ENCODE measurements at places on chromosomes 1 and 21.

DNA sequence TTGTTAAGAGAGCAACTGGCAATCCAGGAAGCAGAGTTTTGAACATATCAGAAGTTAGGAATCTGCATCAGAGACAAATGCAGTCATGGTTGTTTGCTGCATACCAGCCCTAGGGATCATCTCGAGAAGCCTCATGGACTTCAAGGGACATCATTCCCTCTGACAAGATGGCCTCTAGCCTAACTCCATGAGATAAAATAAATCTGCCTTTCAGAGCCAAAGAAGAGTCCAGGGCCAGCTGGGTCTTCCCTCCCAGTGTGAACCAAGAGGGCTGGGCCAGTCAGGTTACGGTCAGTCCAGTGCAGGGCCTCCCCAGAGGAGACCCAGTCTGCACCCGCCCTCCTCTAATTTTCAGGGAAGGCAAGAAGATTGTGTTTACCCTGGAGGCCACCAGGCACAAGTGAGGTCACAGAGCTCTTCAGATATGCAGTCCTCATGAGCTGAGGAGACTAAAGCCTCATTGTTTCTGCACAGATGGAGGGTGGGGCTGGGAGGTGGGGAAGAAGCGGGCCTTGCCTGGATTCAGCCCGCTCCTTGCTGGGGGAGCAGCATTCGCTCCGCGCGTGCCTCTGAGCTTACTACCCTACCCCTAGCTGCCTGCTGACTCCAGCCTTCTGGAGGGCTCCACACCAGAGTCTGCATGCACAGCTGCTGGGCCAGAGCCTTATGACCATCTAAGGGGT, 52.8 kb downstream of the CAPN2 start:
- no peaks in the 10 kb centered on the region for H3K27me3 ChIP-seq
- H3K36me3 ChIP-seq = peaks cover 66% of the 10 kb centered on the region
- H3K27ac ChIP-seq = peak overlapping the region; percentile 8
- DNase-seq = no peak
- no peaks in the 10 kb centered on the region for H3K4me1 ChIP-seq

- no peak overlapping the region for H3K27ac ChIP-seq
- H3K4me1 ChIP-seq = peaks cover 39% of the 10 kb centered on the region
- no peak for DNase-seq
- no peaks in the 10 kb centered on the region for H3K27me3 ChIP-seq
- no peak overlapping the region for H3K4me3 ChIP-seq
Observed at GRCh38 chr21:38236232-38236631, 20.6 kb upstream of the KCNJ15 start.

GRCh38 chr1:60904099-60904851, 178.1 kb upstream of the NFIA start:
- H3K36me3 ChIP-seq = no peaks in the 10 kb centered on the region
- peak overlapping the region; percentile 81 for H3K27ac ChIP-seq
- peaks cover 33% of the 10 kb centered on the region for H3K4me1 ChIP-seq
- DNase-seq = peak; percentile 44

DNA sequence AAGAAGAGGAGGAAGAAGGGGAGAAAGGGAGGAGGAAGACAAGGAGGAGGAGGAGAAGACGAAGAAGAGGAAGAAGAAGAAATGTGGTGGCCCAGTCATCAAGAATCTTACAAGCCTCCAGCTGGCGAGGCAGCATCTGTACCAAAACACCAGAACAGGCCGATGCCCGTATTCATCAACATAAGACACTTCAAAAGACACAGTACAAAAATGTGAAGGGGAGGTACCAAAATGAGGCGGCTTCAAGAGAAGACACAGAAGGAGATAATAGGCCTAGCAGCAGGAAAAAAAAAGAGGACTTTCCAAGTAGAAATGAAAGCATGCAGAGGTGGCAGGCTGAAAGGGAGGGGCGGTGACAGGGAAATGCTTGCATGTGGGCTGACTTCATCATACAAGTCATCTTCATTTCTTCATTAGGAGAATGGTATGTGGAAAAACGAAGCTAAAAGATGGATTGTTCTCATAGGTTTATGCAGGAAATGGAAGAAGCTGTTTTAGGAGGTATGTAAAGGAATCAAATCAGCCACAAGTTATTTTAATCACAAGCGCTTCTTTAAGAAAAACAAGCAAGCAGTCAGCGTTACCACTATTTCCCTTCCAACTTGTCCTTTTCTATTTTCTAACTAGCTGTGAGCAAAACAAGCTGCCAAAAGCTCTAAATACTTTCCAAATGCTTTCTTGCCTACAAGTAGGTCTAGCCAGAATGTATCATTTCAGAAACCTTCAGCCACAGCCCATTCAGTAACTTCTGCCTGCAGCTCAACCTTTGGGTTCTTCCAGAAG, 192.3 kb downstream of the SLC45A1 start:
- no peaks in the 10 kb centered on the region for H3K27me3 ChIP-seq
- H3K27ac ChIP-seq = peak overlapping the region; percentile 77
- peaks cover 22% of the 10 kb centered on the region for H3K4me1 ChIP-seq
- no peak for DNase-seq
- H3K36me3 ChIP-seq = no peaks in the 10 kb centered on the region

DNA sequence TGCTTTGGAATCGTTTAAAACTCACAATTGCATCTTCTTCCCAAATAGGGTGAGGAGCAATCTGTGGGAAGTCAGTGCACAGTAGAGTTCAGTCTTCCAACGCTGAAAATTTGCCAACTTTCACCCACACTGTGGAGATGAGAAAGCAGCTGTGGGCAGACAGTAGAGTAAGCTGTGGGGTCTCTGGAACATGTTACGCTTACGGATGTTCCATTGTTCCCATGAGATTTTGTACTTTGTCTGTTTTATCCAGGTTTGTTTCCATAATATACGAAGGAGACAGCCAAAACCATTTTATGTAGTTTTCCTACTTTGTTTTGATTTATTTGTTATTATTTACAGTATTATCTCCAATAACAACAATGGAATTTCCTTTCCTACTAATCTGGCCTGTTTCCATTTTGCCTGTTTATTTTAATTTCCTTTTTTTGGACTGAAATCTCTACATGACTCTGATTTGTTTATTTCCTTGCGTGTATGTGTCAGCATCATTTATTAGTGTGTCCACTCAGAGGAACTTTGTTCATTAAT, 65.1 kb upstream of the RGL1 start:
- no peaks in the 10 kb centered on the region for H3K27me3 ChIP-seq
- no peak overlapping the region for H3K4me3 ChIP-seq
- H3K36me3 ChIP-seq = no peaks in the 10 kb centered on the region
- peaks cover 6% of the 10 kb centered on the region for H3K4me1 ChIP-seq
- no peak overlapping the region for H3K27ac ChIP-seq
- no peak for DNase-seq

GRCh38 chr1:92759361-92759760, 25.5 kb downstream of the EVI5 start:
- no peak overlapping the region for H3K4me3 ChIP-seq
- no peak for DNase-seq
- H3K27me3 ChIP-seq = no peaks in the 10 kb centered on the region
- no peaks in the 10 kb centered on the region for H3K36me3 ChIP-seq
- no peaks in the 10 kb centered on the region for H3K4me1 ChIP-seq
- no peak overlapping the region for H3K27ac ChIP-seq

DNA sequence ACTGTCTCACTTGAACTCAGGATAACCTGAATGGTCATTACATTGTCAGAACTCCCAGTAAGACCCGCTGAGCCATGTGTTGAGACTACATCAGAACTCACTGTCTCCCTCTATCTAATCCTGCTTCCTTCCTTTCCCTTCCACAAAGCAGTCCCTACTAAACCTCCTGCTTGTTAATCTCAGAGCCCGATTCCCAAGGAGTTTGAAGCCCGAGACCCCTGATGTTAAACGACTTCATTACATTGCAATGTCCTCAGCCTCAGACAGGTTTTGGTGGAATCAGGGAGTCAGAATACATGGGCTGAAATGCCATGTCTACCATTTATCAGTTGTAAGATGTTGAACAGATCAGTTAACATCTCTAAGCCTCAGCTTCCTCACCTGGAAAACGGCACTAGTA, 682.4 kb downstream of the ADGRL2 start:
- H3K4me1 ChIP-seq = peaks cover 19% of the 10 kb centered on the region
- no peaks in the 10 kb centered on the region for H3K27me3 ChIP-seq
- no peak overlapping the region for H3K27ac ChIP-seq
- DNase-seq = no peak
- H3K36me3 ChIP-seq = no peaks in the 10 kb centered on the region

DNA sequence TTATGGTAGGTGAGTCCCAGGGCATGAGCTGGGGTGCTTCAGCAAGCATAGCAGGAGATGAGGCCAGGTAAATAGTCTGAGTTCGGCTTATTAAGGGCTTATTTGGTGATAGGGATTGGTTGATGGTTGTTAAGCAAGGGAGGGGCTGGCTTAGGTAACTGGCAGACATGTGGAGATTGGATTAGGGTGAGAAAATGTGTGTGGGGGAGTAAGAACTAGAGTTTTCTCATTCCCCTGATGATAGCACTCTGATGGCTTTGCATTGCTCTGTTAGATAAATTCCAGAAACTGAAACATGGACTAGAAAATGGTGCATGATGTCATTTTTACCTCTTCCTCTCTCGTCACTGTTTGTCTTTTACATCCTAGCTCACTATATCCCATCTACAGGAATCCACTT, 53.6 kb downstream of the FGGY start:
- no peak for DNase-seq
- peaks cover 5% of the 10 kb centered on the region for H3K4me1 ChIP-seq
- no peaks in the 10 kb centered on the region for H3K36me3 ChIP-seq
- no peak overlapping the region for H3K27ac ChIP-seq
- H3K27me3 ChIP-seq = no peaks in the 10 kb centered on the region
